Transverse colon (tissue), 4 donors: ENCODE measurements at places on chromosomes 4 and X. TPM values are rescaled to one million over a fixed set of nuclear protein-coding genes. Genes with fewer than 3 reads are reported as not detected.

- no peak for DNase-seq
These were observed 2.3 kb downstream of the SOWAHB start for GRCh38 chr4:76895619-76896018.

GRCh38 chr4:21226637-21227538 is 526.6 kb downstream of the PACRGL start:
- no peak for DNase-seq

DNA sequence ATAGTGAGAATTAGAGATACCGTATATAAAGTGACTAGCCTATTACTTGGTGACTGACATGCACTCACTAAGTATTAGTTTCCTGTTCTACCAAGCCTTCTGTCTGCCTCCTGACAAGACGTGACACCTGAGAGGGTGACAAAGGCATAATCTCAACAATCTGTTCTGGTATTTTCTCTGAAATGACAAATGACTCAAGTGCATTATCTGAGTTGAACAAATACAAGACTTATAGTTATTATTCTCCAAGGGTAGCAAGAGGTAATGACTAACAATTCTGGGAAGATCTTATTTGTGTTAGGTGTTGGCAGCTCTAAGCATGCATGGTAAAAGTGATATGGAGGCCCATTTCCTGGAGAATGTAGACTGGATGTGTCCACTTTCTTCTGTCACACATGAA is 60.6 kb downstream of the SYTL5 start:
- no peak for DNase-seq

KIAA1210 gene
- not detected for total RNA-seq

DNA sequence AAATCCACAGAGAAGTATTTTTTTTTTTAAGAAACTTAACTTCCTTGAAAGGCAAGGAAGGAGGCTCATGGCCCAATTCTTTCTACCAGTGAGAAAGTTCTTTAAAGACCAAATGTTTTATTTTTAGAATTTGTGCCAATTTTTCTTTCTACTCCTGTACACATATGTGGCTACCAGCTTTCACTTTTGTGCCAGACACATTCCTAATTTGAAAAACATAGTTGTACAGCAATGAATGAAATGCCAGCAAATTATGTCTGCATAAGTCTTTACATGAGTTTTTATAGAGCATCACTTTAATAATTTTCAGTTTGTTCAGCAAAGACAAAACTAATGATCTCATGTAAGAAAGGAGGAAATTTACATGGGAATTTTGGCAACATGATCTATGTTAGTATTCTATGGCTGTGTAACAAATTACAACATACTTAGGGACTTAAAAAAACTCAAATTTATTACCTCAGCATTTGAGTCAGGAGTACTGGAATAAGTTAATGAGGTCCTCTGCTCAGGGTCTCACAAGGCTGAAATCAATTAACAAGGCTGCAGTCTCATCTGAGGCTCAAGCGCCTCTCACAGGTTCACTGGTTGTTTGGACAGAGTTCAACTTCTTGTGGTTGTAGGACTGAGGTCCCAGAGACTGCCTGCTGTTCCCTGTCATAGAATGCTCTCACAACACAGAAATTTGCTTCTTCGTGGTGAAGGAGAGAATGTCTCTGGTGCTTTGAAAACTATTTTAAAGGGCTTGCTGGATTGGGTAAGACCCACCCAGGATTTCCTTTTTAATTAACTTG is 678.2 kb upstream of the FAM241A start:
- no peak for DNase-seq

BTC gene
- total RNA-seq, result 7.5 TPM

SNCA gene
- total RNA-seq, result 3.0 TPM

- peak; percentile 67 for DNase-seq
These were observed 15.1 kb downstream of the SLC2A9 start for GRCh38 chr4:10006231-10006600.

- DNase-seq, result no peak
These were observed 1.2 kb upstream of the CCNG2 start for GRCh38 chr4:77155631-77156452.

- no peak for DNase-seq
These were observed 100.6 kb downstream of the NHS start for GRCh38 chrX:17475449-17476217.

NDNF gene
- 7.8 TPM for total RNA-seq

DNA sequence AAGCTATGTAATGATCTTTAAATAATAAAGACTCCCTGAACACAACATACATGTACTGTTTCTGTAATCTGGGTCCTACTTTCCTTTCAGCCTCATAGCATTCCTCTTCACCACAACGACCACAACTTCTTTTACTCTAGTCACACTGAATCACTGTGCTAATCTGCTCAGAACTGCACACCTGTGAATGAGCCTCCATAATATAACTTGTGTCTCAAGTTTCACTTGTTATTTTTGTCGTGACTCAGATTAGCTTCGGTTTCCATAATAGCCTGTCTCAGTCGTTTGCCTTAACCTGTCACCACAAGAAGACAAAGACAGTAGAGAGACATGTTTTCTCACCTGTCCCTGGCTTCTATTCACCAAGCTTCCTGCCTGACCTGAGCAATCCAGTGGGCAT is 61.8 kb downstream of the MAGED1 start:
- no peak for DNase-seq

GRCh38 chr4:185196437-185196836 is 7.4 kb downstream of the CFAP97 start:
- DNase-seq, result no peak

DNA sequence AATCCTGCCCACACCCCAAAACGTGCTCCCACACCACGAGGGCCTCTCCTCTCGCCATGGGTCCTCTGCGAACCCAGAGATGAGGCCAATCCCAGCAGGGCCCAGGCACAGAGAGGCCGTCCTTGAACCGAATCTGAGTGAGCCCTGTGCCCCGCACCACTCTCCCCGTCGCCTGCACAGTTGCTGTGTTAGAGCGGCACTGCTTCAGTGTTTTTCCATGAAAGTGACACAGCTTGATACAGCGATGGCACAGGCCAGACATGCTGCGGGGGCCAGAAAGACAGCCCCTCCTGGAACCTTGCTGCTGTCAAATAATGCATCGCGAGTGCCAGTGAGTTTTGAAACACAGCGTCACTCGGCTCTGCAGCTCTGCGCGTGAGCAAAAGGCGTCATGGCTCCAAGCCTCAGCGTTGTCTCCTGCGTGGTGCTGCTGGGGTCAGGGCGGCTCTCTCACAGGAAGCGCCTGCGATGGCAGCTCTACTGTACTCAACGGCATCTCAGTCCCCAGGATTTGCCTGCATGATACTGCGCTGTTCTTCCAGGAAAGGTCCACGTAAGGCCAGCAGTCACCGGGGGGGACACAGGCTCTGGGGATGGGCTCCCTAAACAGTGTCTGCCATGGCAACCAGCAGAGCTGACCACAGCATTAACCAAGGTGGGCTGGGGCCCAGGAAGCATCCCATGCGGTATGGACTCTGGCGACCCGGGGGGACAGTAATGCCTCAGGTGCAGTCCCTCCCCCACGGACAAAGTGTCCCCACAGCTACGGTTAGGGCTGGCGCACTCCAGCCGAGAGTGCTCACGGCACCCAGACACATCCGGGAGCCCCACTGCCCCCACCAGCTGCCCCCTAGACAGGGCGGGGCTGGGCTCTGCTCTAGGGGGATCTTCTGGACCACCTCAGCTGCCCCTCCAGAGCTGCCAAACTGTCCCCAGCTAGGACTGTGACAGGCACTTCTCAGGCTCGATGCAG is 63.1 kb downstream of the ACOX3 start:
- no peak for DNase-seq

- no peak for DNase-seq
These were observed 11.7 kb upstream of the MAEA start for GRCh38 chr4:1277667-1278665.

NIPAL1 gene
- total RNA-seq, result 44.0 TPM

DNA sequence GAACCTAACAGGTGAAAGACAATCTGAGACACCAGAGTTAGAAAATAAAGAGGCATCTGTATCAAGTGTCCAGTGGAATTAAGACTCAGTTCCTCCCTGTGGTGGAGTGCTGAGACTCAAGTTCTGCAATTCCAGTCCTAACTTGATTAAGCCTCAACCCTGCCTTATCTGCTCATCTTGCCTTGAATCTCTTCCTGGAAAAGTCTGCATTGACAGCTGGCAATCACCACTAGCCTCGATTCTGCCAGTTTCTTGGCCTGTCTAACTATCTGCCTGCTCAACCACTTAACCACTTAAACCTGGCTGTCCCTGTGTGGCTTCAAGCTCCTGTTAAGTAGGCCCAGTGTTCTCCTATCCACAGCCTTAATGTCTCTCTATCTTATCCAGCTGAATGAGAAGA is 22.4 kb upstream of the NEIL3 start:
- no peak for DNase-seq

RASGEF1B gene
- 23.1 TPM for total RNA-seq

DNA sequence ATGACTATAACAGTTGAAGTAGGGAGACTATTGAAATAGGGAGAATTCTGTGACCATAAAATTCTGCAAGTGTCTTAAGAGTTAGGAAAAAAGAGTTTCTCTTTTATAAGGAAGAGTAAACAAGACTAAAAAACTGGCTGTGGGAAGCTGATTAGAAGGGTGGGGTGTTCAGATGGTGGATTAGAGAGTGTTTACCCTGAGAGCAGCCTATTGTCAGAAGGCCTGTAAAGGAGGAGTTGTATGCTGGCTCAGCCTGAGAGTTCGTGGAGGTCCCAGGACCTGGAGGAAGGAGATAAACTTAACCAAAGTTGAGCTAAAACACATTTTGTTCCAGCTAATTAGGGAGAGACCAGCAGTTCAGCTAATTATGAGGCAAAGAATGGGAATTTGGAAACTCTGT is 629.7 kb downstream of the PCDH7 start:
- DNase-seq, result no peak

DNA sequence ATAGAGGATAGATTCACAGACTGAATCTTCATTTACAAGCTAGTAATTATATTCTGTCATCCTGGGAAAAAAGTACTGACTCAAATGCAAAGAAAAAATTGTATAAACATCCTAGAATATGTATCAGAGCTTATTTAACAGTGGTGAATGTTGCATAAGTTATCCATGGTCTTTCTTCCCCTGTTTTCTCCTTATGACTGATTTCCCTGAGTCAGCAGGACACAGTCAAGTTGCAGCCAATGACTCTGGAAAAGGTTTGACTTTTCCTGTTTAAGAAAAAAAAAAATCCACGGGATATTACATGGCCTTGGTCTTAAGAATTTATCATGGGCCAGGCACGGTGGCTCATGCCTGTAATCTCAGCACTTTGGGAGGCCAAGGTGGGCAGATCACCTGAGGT is 36.5 kb downstream of the INPP4B start:
- DNase-seq, result no peak

DNA sequence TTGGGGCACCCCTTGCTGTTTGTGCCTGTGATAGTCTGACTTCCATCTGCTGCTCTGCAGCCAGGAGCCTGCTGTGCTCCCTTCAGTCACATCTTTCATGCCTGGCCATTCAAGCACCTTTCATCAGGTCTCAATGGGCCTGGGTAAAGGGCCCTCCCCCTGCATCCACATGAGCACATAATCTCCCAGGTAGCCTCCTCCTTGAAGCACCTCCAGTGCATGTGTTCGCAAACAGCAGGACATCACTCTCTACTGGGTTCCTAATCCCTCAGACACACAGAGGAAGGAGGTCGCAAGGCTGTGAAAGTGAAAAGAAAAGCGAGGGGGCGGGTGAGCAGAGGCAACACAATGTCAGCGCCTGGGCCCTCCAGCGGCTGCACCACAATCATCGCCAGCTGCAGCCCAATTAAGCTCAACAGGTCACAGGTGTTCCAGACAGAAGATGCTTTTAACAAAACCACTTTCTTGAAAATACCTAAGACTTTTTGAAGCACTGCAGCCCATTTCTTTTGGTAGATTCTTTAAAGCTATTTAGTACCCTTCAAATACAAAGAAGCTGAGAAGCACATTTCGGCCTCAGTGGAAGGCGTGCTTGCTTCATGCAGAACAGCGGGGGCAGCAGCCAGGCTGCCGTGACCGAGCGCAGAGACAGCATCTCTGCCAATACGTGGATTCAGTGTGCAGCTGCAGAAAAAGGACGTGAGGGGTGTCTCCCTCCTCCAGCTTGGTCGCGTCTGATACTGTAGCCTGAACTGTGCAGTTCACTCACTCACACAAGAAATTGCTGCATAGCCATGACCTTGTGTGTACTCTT is 92.2 kb upstream of the SPRY1 start:
- DNase-seq, result no peak

DSPP gene
- not detected for total RNA-seq

WDR1 gene
- total RNA-seq, result 261 TPM

DNA sequence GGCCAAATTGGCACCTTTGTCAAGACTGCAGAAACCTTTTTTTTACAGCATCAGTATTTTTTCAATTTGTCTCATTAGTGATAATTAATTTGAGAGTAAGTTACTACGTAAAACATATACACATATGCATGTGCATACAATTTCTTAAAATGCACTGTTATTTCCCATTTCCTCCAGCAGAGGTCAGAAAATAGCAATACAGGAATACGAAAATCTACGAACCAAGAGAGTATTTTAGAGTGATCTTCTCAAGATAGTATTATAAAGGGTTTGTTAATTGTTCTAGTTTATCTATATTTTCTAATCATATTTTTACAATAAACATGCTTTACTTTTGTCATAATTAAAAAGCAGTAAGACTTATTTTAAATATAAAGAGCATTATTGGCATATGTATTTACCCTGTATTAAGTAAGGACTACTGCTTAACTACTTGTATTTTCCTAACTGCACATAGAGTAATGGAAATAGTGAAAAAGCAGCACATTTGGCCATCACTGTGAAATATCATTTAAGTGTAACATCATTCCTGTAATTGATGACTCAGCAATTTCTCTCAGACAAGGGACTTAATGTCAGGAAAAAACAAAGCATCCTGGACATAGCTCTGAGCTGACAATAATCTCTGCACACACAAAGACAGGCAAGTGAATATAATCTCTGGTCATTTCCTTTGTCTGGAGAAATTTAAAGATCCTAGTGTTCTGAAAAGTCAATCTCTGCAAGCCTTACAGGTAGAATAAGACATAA is 45.6 kb downstream of the MAOB start:
- DNase-seq, result no peak

GRCh38 chrX:125205133-125205917 is 114.3 kb upstream of the TEX13C start:
- DNase-seq, result peak; percentile 12

GRCh38 chr4:79446145-79446544 is 38.1 kb upstream of the GK2 start:
- DNase-seq, result no peak

CCDC158 gene
- not detected for total RNA-seq

- no peak for DNase-seq
These were observed 11.1 kb downstream of the APEX2 start for GRCh38 chrX:55011294-55011693.

TAF7L gene
- 0.64 TPM for total RNA-seq

H2BW2 gene
- total RNA-seq, result not detected

DNA sequence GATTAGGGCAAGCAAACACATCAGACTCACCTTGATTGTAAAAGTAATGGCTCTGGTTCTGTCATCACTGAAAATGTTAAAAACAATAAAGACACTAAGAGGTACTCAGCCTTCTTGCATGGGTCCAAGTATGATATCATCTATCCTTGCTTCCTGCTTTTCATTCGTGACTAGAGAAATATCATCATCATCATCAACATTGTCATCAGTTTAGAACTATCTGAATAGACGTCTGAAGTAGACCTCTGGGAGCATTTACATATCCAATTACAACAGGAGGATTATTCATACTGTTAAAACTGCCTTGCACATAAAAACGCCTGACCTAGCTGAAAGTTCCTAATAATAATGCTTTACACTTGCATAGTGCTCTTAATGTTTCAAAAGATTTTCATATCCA is 9.8 kb upstream of the FRAS1 start:
- no peak for DNase-seq
